Lower lobe of right lung (tissue), 2 donors: ENCODE measurements at places on chromosomes 3 and 15. TPM values are rescaled to one million over a fixed set of nuclear protein-coding genes. Genes with fewer than 3 reads are reported as not detected.

The ZDHHC23 gene
- total RNA-seq: 9.7 TPM

DNA sequence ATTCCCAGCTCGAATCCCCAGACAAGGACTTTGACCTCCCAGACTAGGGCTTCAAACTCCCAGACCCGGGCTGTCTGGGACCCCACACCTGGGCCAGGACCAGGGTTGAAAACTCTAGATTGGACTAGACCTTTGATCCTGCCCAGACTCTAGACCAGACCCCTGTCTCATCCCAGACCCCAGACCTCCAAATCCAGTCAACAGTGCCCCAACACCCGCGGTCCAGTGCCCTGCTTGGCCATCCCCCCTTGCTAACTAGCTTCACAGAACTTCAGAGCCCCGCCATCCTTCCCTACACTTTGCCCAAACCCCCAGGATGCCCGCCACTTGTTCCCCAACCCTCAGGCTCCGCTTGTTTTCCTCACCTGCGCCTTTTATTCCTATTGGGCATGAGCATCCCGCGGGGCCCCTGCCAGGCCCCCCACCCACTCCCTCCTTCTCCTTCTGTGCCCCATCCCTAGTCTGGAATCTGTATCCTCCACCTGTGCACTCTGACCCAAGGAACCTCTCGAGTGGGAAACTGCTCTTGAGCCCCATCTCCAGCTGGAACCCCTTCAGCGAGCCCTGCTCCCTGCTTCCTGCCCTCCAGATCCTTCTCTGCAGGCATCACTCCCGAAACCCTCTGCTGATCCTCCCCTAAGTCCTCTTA, 604 bp downstream of the GNAI2 start:
- peak overlapping the region; percentile 96 for H3K27ac ChIP-seq
- no peak for DNase-seq
- H3K27me3 ChIP-seq: no peaks in the 10 kb centered on the region
- peaks cover 29% of the 10 kb centered on the region for H3K36me3 ChIP-seq

The TRIM42 gene
- total RNA-seq: not detected

The EXD1 gene
- not detected for total RNA-seq

The TGFBR2 gene
- 289 TPM for total RNA-seq

DNA sequence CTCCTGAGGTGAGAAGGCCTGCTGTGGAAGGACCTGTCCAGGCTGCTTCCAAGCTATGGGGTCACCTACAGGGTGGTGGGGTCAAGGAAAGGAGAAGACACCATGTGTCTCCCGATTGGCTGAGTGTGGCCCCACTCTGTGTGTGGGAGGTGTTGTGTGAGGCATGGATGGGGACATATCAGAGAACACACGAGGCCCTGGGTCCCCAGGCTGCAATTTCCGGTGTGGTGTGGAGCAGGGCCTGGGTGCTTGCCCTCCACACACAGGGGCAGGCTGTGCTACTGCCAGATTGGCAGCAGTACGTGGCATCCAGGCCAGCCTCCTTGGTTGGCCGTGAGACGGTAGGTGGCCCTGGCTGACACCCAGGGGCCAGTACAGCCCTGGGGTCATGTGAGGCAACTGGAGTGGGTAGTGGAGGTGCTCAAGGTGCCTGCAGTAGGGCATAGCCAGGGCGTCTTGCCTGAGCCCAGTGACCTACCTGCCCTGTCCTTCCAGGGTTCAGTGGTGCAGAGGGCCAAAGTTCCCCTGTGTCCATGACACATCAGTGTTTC, 233.8 kb downstream of the SNRPN start:
- no peaks in the 10 kb centered on the region for H3K27me3 ChIP-seq
- no peak overlapping the region for H3K4me3 ChIP-seq
- H3K4me1 ChIP-seq: no peaks in the 10 kb centered on the region

- DNase-seq: no peak
Measured at GRCh38 chr15:77823736-77824135, 191.0 kb upstream of the LINGO1 start.

- no peak overlapping the region for H3K4me3 ChIP-seq
- peaks cover 32% of the 10 kb centered on the region for H3K4me1 ChIP-seq
- no peaks in the 10 kb centered on the region for H3K36me3 ChIP-seq
- DNase-seq: no peak
- no peaks in the 10 kb centered on the region for H3K27me3 ChIP-seq
Measured at GRCh38 chr3:14990780-14991148, 43.4 kb downstream of the NR2C2 start.

The B4GALT4 gene
- 13.5 TPM for total RNA-seq

DNA sequence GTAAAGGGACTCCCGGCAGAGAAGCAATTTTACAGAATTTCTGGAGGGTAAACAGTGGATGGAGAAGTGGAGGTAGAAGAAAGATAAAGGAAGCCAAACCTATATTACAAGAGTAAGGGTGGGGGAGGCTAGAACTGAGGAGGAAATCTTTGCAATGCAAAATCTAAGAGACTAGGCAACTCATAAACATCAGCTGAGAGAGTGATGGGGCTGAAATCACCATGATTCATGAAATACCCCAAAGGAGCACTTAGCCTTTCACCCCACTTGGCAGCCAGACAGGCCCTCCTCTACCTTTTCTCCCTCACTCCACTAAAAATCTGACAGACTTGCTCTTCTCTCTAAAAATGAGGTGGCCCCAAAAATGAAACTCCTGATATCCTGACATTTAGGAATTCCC, 19.5 kb upstream of the ZBTB38 start:
- no peaks in the 10 kb centered on the region for H3K36me3 ChIP-seq
- H3K4me3 ChIP-seq: no peak overlapping the region
- no peaks in the 10 kb centered on the region for H3K4me1 ChIP-seq
- H3K27me3 ChIP-seq: no peaks in the 10 kb centered on the region
- no peak overlapping the region for H3K27ac ChIP-seq

GRCh38 chr3:105960381-105960780, 91.6 kb upstream of the CBLB start:
- no peaks in the 10 kb centered on the region for H3K4me1 ChIP-seq
- DNase-seq: no peak
- no peak overlapping the region for H3K27ac ChIP-seq
- H3K27me3 ChIP-seq: no peaks in the 10 kb centered on the region
- H3K4me3 ChIP-seq: no peak overlapping the region

DNA sequence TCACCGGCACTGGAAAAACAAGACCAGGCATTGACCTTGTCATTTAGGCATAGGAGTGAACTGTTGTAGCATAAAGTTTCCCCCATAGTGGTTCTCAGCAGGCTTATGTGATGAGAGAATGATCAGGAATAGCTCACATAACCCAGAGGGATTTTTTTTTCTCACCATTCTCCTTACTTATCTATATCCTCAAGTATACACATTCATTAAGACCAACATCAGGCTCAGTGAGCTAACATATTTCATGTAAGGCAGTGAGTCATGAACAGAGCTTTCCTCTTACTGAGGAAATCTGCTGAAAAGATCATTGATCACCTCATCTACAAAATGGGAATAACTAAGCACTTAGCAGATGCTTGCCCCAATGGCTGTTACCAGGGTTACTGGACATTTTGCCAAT, 396.6 kb upstream of the TMCO5A start:
- no peak overlapping the region for H3K4me3 ChIP-seq
- no peak for DNase-seq
- no peaks in the 10 kb centered on the region for H3K4me1 ChIP-seq
- no peaks in the 10 kb centered on the region for H3K36me3 ChIP-seq
- H3K27me3 ChIP-seq: no peaks in the 10 kb centered on the region
- no peak overlapping the region for H3K27ac ChIP-seq

DNA sequence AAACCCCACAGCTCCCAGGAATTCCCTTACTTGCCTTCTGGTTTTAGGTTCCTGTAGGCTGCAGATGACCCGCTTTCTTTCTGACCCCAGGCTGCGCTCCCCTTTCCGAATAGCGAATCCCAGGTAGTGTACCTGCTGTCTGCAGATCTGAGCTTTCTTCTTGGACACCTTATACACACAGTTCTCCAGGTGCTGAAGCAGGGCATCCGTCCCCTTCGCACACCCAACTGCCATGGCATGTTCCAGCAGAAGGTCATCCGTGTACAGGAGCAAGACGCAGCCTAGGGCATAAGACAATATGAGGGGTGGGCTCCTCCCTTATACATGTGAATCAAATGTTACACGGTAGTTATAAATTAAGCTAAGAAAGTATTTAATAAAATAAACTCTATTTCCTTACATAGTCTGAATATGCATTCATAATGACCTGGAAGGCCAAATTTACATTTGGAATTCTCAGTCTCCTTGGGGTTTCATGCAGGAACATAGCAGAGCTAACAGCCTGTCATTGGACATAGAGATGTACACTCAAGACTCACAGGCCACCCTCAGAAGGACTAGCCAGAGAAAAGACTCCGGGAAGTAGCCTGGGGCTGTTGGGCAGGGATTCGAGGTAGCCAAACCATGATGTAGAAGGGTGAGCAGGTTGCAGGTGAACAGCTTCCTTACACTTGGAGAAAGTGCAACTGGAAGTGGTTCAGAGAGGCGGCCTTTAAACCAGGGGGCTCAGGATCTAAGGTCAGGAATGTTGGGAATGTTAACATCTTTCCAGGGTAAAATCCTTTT, 8.2 kb upstream of the DNAAF4 start:
- H3K27me3 ChIP-seq: no peaks in the 10 kb centered on the region
- no peak overlapping the region for H3K27ac ChIP-seq
- H3K36me3 ChIP-seq: no peaks in the 10 kb centered on the region
- H3K4me1 ChIP-seq: no peaks in the 10 kb centered on the region
- H3K4me3 ChIP-seq: no peak overlapping the region

The CASR gene
- total RNA-seq: not detected

DNA sequence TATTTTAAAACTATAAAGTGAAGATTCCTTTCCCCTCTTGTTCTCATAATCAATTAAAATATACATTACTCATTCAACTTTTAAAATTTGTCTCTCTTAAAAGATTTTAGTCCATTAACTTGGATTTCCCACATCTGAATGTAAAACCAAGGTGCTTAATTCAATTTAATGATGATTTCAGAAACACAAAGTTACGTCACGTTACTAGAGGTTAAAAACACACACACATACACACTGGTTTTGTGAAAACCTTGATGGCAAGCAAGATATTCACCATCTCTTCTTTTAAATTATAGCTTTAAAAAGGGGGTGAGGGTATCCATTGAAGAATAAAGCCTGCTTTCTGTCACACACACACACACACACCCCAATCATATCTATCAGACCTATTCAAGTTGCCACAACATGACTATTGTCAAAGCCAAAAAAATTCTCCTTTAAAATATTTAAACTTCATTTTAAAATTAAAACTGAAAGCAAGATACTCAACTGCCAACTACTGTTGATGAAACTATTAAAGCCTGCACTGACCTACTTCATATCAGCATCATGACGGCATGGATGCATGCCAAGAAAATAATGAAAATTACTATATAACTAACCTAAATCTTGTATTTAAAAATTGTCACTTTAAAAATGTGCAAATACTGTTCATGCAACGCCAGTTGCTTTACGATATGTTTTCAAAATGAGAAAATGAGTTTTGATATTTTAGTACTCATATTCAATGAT, 2.1 kb downstream of the RFX7 start:
- H3K27ac ChIP-seq: no peak overlapping the region
- peaks cover 41% of the 10 kb centered on the region for H3K4me1 ChIP-seq
- no peak for DNase-seq
- peak overlapping the region; percentile 68 for H3K4me3 ChIP-seq
- no peaks in the 10 kb centered on the region for H3K27me3 ChIP-seq

GRCh38 chr3:164752812-164753211, 325.5 kb downstream of the SI start:
- no peak overlapping the region for H3K4me3 ChIP-seq
- no peak overlapping the region for H3K27ac ChIP-seq
- H3K27me3 ChIP-seq: no peaks in the 10 kb centered on the region

DNA sequence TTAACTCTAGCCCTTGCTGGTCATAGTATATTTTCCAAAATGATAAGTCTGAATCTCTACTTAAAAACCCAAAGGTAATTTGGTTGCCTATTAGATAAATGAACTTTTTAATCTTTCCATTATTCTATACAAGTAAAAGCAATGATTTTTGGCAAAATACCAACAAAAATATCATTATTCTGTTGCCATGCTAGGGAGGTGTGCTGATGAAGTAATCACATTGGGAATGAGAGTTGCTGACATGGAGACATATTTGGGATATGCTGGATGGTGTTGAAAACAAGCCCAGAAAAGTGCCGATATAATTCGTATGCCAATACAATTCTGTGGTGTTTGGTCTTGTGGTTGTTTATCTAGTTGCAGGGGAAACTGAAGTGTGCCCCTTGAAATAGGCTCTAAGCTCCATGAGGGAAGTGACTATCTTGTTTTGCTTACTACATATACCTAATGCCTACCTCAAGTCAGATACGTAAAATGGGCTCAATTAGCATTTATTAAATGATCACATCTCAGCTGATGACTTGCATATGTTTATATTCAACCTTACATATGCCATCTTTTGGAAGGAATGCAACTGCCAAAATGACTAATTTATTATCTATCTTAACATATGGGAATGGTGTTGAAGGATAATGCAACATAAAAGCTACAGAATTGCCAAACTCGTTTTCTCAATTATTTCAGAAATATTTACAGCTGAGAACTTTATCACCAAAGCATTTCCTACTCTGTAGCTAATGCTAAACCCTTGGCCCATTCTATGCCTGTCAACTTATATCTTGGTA, 5.8 kb downstream of the TOPBP1 start:
- H3K27ac ChIP-seq: no peak overlapping the region
- no peak for DNase-seq
- H3K4me1 ChIP-seq: peaks cover 9% of the 10 kb centered on the region
- H3K27me3 ChIP-seq: no peaks in the 10 kb centered on the region
- H3K36me3 ChIP-seq: peaks cover 80% of the 10 kb centered on the region

- no peaks in the 10 kb centered on the region for H3K36me3 ChIP-seq
- H3K27me3 ChIP-seq: peaks cover 2% of the 10 kb centered on the region
- H3K4me3 ChIP-seq: no peak overlapping the region
Measured at GRCh38 chr3:71868876-71869275, 83.9 kb upstream of the PROK2 start.

The SLC2A2 gene
- not detected for total RNA-seq

- no peak overlapping the region for H3K4me3 ChIP-seq
- peaks cover 37% of the 10 kb centered on the region for H3K36me3 ChIP-seq
- H3K27me3 ChIP-seq: no peaks in the 10 kb centered on the region
- H3K4me1 ChIP-seq: no peaks in the 10 kb centered on the region
- DNase-seq: no peak
- no peak overlapping the region for H3K27ac ChIP-seq
Measured at GRCh38 chr15:42395838-42396237, 36.5 kb downstream of the CAPN3 start.

DNA sequence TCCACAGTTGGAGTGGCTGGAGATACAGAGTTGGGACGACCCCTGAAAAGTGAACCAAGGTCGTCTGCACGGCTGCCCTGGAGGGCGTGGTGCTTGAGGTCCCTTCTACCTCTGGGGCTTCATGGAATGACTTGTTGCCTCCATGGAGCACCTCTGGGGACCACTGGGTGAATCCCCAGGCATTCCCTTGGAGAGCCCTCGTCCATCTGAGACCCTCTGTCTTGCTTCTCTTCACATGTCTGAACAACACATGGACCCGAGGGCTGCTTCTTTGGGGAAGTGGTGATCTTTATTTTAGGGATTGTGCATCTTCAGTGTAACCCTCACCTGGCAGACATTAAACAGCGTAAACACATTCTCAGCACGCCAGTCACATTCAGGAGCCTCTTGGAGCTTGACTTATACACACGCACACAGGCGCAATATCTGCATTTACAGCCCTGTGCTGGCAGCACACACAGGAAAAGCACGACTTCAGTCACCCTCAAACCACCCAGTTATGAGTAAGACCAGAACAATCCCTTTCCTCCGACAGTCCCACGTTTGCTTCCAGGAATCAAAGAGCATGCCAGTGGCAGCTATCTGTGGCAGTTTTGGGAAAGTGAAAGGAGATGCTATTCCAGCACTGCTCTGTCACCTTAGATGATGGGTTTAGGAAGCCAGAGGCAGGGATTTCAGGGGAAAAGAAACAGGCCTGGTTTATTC, 12.6 kb downstream of the FAM107A start:
- no peaks in the 10 kb centered on the region for H3K27me3 ChIP-seq
- H3K36me3 ChIP-seq: peaks cover 19% of the 10 kb centered on the region
- no peaks in the 10 kb centered on the region for H3K4me1 ChIP-seq
- no peak overlapping the region for H3K4me3 ChIP-seq

The NFKBIZ gene
- total RNA-seq: 76.2 TPM
